Osteoblast (primary cell): ENCODE measurements at places on chromosomes 4 and X. TPM values are rescaled to one million over a fixed set of nuclear protein-coding genes. Genes with fewer than 3 reads are reported as not detected.

DNA sequence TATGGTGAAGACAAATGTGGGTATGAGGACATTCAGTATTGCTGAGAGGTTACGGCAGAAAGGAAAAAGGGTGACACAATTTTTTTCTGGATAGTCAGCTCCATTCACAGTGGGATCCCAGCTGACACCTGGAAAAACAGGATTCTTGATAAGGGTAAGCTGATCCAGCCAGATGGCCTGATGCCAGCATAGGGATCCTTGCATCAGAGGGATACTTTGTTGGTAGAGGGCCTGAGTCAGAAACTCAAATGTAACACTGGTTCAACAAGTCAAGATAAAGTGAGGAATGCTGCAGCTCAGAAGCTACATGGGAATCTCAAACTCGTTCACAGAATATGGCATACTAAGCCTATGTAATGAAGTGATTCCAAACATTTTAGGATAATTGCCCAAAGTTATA, 726.7 kb downstream of the C4orf33 start:
- DNase-seq, result no peak

- no peak for DNase-seq
Observed at GRCh38 chr4:105140684-105141490, 5.8 kb upstream of the TET2 start.

CORIN gene
- total RNA-seq, result 0.36 and 0.88 TPM in 2 replicates

CLNK gene
- total RNA-seq, result not detected in 2 replicates

DNA sequence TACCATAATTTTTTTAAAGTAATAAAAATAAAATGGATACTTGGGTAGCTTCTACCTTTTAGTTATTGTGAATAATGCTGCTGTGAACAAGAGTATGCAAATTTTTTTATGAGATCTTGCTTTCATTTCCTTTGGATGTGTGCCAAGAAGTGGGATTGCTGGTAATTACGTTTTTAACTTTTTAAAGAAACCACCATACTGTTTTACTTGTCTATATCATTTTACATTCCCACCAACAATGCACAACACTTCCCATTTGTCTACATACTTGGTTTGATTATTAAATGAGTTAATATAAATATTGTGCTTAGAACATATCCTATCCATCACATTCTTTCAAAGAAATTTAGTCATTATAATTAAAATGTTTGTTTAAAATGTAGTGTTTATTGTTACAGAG, 3.9 kb upstream of the SULT1B1 start:
- DNase-seq, result no peak
